ENCODE measurements at places on chromosomes 16 and 17.

DNA sequence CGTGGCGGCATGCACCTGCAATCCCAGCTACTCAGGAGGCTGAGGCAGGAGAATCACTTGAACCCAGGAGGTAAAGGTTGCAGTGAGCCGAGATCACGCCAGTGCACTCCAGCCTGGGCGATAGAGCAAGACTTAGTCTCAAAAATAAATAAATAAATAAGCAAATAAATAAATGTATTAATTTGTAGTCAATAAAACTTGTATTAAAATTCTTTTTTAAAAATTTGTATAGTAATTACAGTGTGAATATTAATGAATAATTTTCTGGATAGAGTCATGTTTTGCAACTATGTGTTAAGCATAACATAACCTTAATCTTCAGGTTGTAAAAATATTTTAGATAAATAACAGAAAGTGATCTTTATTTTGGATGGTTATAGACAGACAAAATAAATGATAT lies 27.2 kb upstream of the DUSP14 start:
- peaks cover 71% of the 10 kb centered on the region for H3K36me3 ChIP-seq
- H3K27ac ChIP-seq: no peak overlapping the region
- no peak overlapping the region for H3K4me3 ChIP-seq
- H3K4me1 ChIP-seq: no peaks in the 10 kb centered on the region
- H3K27me3 ChIP-seq: no peaks in the 10 kb centered on the region

- no peaks in the 10 kb centered on the region for H3K27me3 ChIP-seq
- no peak overlapping the region for H3K4me3 ChIP-seq
- H3K36me3 ChIP-seq: no peaks in the 10 kb centered on the region
- no peak for DNase-seq
Observed at GRCh38 chr17:65952015-65952414, 239.9 kb downstream of the CEP112 start.

DNA sequence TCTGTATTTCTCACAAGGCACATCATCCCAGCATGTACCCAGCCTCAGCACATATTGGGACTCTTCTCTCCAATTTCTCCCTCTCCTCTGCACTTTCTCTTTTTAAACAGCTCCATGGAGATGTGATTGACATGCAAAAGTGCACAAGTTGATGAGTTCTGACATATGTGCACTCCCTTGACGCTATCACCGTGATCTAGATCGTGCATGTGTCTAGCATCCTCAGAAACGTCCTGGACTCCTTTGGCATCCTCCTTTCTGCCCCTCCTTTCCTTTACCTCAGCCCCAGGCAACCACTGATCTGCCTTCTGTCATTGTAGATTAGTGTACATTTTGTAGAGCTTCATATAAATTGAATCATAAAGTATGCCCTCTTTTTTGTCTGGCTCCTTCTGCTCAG lies 108.0 kb upstream of the HSBP1 start:
- no peak for DNase-seq
- no peak overlapping the region for H3K27ac ChIP-seq
- H3K4me1 ChIP-seq: no peaks in the 10 kb centered on the region
- no peaks in the 10 kb centered on the region for H3K27me3 ChIP-seq

- no peak for DNase-seq
- peaks cover 18% of the 10 kb centered on the region for H3K4me1 ChIP-seq
- no peaks in the 10 kb centered on the region for H3K27me3 ChIP-seq
- no peaks in the 10 kb centered on the region for H3K36me3 ChIP-seq
- no peak overlapping the region for H3K4me3 ChIP-seq
- peak overlapping the region; percentile 77 for H3K27ac ChIP-seq
Observed at GRCh38 chr16:11627822-11628457, 40.3 kb upstream of the SNN start.

DNA sequence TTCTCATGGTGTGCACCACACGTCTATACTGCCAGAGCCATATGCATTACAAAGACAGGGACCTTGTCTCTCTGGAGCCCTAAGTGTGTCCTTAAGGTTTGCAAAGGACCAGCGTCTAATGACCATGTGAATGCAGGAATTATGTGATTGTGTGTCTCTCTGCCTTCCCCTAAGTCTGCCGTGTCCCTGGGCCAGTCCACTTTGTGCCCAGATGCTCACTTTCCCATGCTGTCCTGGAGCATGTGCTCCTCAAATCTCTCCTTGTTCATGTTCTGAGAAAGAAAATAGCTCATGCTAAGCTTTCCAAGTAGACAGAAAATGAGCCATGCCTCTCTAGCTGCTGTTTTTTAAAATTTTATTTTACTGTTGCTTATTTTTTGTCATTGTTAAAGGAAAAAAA lies 125.5 kb downstream of the RBFOX1 start:
- H3K27ac ChIP-seq: no peak overlapping the region
- DNase-seq: no peak
- no peak overlapping the region for H3K4me3 ChIP-seq
- H3K4me1 ChIP-seq: no peaks in the 10 kb centered on the region

DNA sequence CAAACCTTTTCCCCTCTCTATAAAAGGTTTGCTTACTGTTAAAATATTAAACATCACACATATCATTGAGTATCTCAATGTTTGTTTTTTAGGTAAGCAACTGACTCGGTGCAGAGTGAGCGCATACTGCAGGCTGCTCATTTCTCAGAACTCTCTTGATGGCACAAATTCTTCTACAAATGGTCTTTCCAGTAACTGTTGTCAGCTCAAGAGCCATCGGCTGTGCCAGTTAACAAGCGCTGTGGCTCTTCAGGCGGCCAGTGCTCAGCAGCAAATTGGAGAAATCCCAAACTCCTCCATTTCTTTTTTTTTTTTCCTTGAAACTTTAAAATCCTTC lies 8.6 kb downstream of the ABCA3 start:
- peak overlapping the region; percentile 72 for H3K27ac ChIP-seq
- H3K27me3 ChIP-seq: no peaks in the 10 kb centered on the region
- H3K36me3 ChIP-seq: no peaks in the 10 kb centered on the region
- H3K4me1 ChIP-seq: peaks cover 11% of the 10 kb centered on the region
- DNase-seq: peak; percentile 62

- H3K4me1 ChIP-seq: no peaks in the 10 kb centered on the region
- no peaks in the 10 kb centered on the region for H3K27me3 ChIP-seq
- DNase-seq: no peak
- no peak overlapping the region for H3K4me3 ChIP-seq
- H3K27ac ChIP-seq: no peak overlapping the region
- no peaks in the 10 kb centered on the region for H3K36me3 ChIP-seq
Observed at GRCh38 chr16:17211797-17212196, 259.0 kb downstream of the XYLT1 start.

- H3K36me3 ChIP-seq: no peaks in the 10 kb centered on the region
- H3K4me3 ChIP-seq: peak overlapping the region; percentile 17
- no peak overlapping the region for H3K27ac ChIP-seq
- DNase-seq: peak; percentile 94
- no peaks in the 10 kb centered on the region for H3K27me3 ChIP-seq
- H3K4me1 ChIP-seq: peaks cover 12% of the 10 kb centered on the region
Observed at GRCh38 chr17:50117202-50118051, 12.5 kb downstream of the SAMD14 start.

Data from upper lobe of left lung (tissue), 6 donors.